ENCODE measurements at places on chromosomes 2 and 18.

- DNase-seq: peak; percentile 41
Observed at GRCh38 chr2:27264753-27265535, 2.1 kb upstream of the SLC30A3 start.

DNA sequence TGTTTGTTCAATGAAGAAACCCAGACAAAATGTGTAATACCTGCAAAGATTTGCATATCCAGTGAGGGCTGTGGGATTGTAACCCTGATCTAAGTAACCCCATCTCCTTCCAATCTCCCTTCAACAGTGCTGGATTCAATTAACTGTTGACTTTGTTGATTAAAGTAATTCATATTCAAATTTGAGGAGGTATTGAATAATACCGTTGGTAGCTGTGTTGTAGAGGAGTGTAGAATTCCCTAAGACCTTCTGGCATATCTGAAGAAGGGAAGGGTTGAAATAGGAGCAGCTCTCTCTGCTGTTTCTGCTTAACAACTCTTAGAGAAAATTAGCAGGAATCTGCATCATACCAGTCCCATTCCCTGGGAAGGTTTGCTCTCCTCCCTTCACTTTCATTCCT, 28.2 kb downstream of the MAIP1 start:
- DNase-seq: no peak

- DNase-seq: no peak
Observed at GRCh38 chr2:121006743-121007489, 271.2 kb downstream of the GLI2 start.

DNA sequence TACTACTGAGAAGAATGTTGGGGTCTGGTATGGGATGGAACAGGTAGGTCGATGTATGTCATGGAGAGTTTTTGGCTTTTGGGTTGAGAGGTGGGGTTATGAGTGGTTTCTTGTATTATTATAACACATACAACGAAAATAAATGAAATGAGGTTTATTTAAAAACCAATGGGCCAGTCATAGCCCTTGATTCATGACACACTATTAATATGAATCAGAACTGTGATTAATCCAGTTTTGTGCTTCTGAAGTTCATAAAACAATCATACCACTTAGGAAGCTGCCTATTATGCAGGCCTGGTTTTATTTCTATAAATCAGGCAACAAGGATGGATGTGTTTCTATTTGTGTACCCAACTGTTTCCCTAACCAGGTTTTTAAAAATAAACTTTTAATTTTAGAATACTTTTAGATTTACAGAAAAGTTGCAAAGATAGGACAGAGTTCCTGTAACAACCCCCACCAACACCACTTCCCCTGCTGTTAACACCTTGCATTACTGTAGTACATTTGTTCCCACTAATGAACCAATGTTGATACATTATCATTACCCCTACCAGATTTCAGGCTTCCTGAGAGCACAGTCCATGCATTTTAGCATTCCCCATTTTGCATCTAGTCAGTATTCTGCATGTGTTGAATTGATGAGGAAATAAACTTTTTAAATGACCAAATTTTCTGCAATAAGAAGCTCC, 37.5 kb upstream of the NCOA1 start:
- no peak for DNase-seq

- no peak for DNase-seq
Observed at GRCh38 chr18:23735021-23735464, 45.8 kb downstream of the LAMA3 start.

- DNase-seq: no peak
Observed at GRCh38 chr18:77572537-77572936, 322.9 kb downstream of the GALR1 start.

DNA sequence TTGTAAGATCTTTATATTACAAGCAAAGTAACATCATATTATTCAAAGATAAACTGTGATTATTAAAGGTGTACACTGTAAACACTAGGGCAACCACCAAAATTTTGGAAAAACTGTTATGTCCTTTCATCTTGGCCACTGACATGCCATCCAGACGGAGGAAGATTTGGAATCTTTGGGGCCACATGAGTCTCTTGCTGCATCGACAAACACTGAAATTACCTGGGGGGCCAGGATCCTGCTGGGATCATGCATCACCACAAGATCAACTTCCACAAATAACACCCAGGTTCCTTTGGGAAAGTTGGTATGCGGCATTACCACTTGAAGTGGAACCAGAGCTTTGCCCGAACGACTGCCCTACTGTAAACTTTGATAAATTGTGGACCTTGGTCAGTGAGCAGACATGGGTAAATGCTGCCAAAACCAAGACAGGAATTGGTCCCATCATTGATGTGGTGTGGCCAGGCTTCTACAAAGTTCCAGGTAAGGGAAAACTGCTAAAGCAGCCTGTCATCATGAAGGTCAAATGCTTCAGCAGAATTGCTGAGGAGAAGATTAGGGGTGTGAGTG, 110.6 kb upstream of the UXS1 start:
- no peak for DNase-seq

DNA sequence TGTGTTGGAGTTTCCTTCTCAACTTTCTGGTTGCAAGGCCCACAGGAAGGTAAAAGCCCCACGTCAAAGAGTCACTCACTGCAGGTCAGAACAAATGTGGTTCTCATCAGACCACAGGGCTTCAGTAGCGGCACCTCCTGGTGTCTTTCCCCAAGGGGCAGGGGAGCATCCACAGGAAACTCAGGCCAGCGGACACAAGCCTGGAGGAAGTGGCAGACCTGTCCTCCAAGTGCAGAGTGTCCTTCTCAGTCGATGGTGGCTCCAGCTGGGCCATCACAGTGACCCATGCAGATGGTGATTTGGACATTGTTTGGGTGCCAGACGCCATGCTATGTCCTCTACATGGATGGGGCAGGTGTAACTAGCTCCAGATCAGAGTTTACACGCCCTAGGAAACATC, 84.9 kb downstream of the ACKR3 start:
- no peak for DNase-seq

- DNase-seq: no peak
Observed at GRCh38 chr2:233081232-233081730, 21.1 kb downstream of the INPP5D start.

DNA sequence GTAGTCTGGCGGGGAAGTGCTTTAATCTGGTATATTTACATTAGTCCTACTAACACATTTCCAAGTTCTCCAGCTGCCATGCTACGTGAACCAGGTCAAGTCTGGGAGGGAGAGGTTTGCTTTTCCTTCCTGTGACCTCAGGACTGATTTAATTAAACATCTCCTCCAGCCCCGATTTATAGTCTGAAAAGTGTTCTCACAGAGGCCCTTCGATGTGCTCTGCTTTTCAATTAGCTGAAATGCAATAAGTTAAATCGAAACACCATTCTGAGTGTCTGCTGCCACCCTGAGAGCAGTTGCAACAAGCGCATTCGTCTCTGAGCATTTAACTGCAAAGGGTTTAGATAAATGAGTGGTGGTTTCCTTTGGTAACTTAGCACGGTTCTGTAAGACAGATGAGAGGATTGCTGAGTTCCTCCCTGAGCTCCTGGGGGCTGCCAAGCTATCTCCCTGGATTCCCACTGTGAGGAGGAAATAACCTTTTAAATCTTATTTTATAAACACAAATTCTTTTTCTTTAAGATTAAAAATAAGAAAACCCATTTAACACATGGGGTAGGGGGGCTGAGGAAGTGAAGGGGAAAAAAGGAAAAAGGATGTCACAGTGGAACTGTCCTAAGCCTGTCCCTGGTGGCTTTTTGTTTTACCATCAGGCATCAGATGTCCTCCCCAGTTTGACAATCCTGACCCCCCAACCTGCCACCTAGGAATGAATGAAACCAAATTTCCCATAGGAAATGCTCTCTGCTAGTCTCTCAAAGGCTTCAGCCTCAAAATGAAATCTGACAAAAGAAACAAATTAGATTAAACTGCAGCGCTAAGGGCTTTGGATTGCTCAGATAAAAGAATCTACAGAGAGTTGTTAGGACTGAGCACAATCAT, 56.5 kb upstream of the CREB1 start:
- peak; percentile 40 for DNase-seq

GRCh38 chr18:13137670-13138419, 80.7 kb upstream of the LDLRAD4 start:
- DNase-seq: no peak

DNA sequence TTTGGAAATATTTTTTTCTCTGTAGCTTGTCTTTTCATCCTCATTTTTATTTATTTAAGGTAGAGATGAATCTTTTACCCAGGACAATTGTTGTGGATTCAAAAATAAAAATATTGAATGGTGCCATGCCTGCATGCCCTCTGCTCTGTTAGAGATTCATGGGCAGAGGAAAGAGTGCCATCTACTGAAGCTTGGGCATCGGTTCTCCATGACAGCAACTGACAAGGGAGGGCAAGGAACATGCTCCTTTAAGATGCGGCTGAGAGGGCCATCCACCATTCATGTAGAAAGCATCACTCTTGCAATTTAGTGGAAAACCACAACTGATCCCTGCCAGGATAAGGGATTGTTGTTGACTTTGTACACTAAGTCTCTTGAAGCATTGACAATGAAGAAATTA, 79.9 kb downstream of the PARD3B start:
- no peak for DNase-seq

DNA sequence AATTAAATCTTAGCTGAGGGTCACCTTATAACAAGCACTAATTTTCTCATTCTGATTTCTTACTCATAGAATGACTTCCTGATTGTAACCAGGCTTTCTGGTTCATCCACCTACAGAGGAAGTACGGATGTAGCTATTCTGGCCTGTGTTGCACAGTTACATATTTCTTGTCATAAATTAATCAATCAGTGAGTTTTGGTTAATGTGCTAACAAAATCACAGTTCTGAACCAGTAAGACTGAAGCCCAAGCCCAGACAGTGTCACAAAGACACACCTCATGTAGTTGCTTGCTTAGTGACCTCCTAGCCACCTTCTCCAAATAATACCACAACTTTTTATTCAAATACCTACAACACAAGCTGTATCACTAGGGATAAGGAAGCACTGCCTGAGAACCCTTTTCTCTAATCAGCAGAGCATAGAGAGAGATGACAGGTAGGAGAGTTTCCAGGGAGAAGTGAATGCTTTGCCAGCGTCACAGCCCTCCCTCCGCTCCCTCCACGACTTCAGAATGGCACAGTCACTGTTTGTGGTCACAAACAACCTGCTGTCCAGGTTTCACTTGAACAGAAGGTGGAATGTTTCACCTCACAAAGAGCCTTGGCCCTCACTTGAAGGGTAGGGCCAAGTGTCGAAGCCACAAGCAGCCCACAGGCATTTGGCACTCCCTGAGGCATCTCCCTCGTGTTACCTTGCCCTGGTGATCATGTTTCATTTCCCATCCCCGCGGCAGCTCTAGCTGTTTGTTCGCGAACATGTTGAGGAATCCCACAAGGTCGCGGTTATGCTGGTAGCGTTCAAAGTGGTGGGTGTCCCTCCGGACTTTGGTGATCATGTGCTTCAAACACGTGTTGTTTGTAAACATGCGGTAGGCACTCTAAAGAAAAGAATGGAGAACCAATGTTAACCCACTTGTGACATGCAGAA, 120.8 kb upstream of the STK17B start:
- no peak for DNase-seq

GRCh38 chr18:76844742-76845477, 22.6 kb downstream of the ZNF236 start:
- DNase-seq: no peak

GRCh38 chr2:167249197-167249596, 360.9 kb downstream of the XIRP2 start:
- DNase-seq: no peak

GRCh38 chr18:79522451-79523205, 126.9 kb downstream of the NFATC1 start:
- no peak for DNase-seq

- DNase-seq: no peak
Observed at GRCh38 chr2:40395169-40396073, 56.5 kb downstream of the SLC8A1 start.

DNA sequence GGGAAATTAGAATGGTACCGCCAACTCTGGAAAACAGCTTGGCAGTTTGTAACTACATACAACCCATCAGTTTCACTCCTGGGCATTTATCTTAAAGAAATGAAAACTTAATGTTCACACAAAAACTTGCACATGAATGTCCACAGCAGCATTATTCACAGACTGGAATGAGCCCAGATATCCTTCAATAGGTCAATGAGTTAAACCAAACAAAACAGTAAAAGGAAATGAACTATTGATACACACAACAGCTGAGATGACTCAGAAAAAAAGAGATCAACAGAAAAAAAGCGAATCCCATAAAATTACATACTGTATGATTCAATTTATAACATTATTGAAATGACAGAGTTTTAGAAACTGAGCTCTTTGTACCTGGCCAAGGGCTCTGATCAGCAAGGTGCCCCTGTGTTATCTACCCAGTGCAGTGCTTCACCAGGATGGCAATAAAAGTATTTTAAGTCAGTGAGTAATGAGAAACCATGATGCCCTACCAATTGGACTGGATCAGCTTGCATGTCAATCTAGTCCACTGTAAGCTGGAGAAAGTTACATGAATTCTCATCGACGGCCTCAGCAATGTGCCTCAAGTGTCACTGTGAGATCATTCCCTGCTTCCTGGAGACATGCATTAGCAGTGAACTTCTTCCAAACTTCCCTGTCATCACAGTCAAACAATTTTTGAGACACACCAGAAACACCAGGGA, 21.9 kb downstream of the TMEM237 start:
- no peak for DNase-seq

- no peak for DNase-seq
Observed at GRCh38 chr2:28185153-28185552, 207.5 kb upstream of the FOSL2 start.

DNA sequence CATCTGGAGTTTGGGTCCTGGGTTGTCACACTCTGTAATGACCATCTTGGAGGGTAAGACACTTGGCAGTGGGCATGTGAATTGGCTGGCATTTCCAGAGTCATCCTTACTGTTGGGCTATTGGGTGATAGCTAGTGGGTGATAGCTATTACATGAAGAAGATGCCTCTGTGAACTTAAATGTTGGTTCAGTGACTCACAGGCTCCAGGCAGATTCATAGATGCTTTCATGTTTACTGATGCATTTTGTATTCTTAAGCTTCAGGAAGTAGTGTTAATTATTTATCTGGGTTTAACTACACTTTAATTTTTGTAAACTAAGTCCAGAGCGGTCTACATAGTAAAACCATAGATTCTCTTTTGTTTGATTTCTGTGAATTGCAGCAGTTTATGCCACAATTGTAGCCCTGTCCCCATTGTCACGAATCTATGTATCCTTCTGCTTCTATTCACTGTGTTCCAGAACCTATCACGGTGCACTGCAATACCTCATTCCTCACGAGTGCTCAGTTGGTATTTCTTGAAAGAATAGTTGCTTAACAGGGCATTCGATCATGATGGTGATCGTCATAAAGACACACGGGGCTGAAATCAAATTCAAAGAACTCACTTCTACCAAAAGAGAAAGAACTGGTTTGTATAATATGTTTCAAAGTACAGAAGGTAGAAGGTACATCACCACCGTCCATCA, 79.7 kb downstream of the GBX2 start:
- DNase-seq: no peak

GRCh38 chr2:126449677-126450076, 206.3 kb upstream of the GYPC start:
- DNase-seq: no peak
